ENCODE measurements at places on chromosomes 7 and 10. TPM values are rescaled to one million over a fixed set of nuclear protein-coding genes. Genes with fewer than 3 reads are reported as not detected.

The ANKRD30A gene
- total RNA-seq = 0.32 TPM

The DRGX gene
- not detected for total RNA-seq

The KIFBP gene
- 33.7 TPM for total RNA-seq

The NAT16 gene
- not detected for total RNA-seq

The ADD3 gene
- 75.2 TPM for total RNA-seq

The GLI3 gene
- 8.1 TPM for total RNA-seq

The PIP4K2A gene
- 24.5 TPM for total RNA-seq

The MINDY4 gene
- 3.9 TPM for total RNA-seq

The ACBD7 gene
- total RNA-seq = not detected

The PRLHR gene
- total RNA-seq = not detected

The ADCY1 gene
- 7.4 TPM for total RNA-seq

The LIMK1 gene
- 11.4 TPM for total RNA-seq

The CUBN gene
- 0.91 TPM for total RNA-seq

The CLCN1 gene
- not detected for total RNA-seq

The EGR2 gene
- total RNA-seq = 2.3 TPM

The H2BK1 gene
- not detected for total RNA-seq

The ACSM6 gene
- not detected for total RNA-seq

The SPDYE1 gene
- total RNA-seq = not detected

The RADIL gene
- 6.8 TPM for total RNA-seq

The CH25H gene
- 0.44 TPM for total RNA-seq

The CYP2W1 gene
- total RNA-seq = not detected

Measured in left cardiac atrium (tissue), 4 donors.